ENCODE measurements at places on chromosomes 5 and 9.

DNA sequence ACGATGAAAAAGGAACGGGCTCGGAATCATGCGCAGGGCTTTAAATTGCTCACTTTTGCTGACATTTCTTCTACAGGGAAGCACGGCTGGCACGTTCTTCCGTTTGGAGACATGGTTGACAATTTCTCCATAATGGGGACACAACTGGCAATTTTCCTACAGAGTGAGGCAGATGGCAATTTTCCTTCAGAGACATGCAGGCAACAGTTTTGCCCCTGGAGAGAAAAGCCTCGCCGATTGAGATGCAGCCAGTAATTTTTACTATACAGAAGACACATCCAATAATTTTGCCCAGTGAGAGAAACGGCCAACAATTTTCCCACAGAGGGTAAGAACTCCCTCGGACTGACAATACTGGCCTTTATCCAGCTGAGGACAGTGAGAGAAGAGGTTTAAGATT, 90.9 kb upstream of the GPR151 start:
- DNase-seq, result no peak

- no peak for DNase-seq
These were observed 293.9 kb upstream of the IRX4 start for GRCh38 chr5:2176581-2176980.

DNA sequence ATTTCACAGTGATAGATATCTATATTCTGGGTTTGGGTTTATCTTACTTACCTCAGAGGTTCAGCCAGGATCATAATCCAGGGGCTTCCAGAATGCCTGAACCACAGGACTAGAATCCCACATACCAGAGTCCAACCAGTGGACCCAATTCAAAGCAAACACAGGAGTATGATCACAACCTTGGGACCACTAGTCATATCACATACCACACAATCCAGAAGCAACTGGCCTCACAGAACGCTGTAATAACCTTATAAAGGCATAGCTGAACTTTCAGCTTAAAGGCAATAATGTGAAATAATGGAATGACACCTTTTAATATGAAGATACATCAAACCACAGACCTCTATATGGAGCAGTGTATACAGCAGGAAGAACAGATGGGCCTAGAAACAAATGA, 25.3 kb downstream of the RAPGEF6 start:
- DNase-seq, result peak; percentile 17

DNA sequence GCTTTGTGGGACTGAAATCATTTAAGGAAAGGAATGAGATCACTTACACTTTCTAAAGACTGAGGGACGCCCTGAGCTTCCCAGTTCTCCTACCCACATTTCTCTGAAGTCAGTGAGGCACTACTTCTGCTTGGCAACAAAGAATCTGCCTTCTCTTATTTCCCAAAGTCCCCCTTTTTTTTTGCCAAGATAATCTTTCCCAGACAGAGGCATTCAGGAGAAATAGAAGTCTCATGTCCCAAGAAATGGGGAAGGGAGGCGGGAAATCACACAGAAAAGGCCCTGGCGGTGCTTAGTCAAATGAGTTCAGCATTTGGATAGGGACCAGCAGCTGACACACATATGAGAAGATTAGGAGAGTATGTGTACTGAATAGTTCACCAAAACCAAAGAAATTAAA, 159.7 kb downstream of the MUSK start:
- DNase-seq, result no peak

GRCh38 chr5:6812800-6813731, 99.8 kb downstream of the TENT4A start:
- DNase-seq, result peak; percentile 28

GRCh38 chr9:129414377-129414992, 206.4 kb downstream of the C9orf50 start:
- DNase-seq, result peak; percentile 23

- DNase-seq, result no peak
These were observed 19.0 kb downstream of the CXXC5 start for GRCh38 chr5:139667001-139667729.

DNA sequence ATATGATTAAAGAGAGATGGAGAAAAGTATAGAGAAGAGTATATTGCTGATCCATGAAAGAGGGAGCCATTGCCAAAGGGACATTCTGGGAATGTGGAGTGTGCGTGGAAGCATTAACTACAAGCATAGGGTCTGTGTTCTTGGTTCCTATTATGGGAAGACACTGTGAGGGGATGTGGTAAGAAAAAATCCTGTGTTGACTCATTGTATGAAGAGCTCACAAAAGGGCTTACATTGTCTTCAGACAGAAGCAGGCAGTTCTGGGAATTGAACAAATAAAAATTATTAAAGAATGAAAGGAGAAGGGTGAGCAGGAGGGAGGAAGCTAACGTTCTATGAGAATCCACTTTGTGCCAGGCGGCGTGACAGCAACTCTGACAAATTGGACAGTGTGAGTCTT, 250.4 kb upstream of the CHD1 start:
- no peak for DNase-seq

- DNase-seq, result peak; percentile 49
These were observed 42.8 kb downstream of the NFIB start for GRCh38 chr9:14271093-14271673.

GRCh38 chr9:109355564-109356297, 34.9 kb upstream of the EPB41L4B start:
- DNase-seq, result peak; percentile 46

- peak; percentile 60 for DNase-seq
These were observed 3.7 kb downstream of the HABP4 start for GRCh38 chr9:96453625-96454024.

DNA sequence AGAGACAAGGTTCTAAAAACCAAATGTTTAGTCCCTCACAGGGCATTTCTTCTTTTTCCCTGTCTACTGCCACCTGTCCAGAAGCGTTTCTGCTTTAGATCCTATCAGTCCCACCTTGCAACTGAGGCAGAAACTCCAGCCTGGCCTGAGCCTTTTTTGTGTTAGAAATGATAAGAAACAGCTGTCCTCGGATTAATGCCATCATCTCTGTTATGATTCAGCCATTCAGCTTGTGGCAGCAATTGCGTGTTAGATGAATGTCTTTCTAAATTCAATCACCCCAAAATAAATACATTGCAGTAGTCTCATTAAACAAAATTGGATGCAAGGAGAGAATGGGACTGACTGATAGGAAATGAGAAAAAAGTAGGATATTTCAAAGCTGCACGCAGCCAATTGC, 28.3 kb upstream of the FRMPD1 start:
- no peak for DNase-seq
